ELR (cell line): ENCODE measurements at places on chromosomes 6 and 20.

GRCh38 chr20:60138256-60139220 lies 180.3 kb downstream of the CDH26 start:
- no peak for DNase-seq

GRCh38 chr6:146781836-146782235 lies 183.1 kb downstream of the ADGB start:
- no peak for DNase-seq

DNA sequence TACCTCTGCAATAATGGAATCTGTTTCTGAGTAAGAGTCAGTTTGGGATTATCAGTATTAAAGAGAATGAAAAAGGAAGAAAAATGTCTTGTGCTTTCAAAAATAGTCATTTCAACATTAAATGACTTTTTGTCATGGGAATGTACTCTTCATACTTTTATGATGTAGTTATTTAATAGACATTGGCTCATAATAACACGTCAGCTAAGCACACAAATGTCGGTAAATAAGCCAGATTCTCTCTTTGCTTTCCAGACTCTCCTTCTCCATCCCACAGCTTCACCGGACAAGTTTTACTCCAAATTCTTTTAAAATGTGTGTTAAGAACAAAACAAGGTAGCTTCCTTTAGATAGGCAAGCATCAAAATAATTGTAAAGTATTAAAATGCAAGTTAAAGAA lies 76.0 kb downstream of the C6orf52 start:
- no peak for DNase-seq

GRCh38 chr6:137989664-137990063 lies 117.6 kb downstream of the PERP start:
- DNase-seq, result peak; percentile 11

GRCh38 chr20:33647603-33648395 lies 14.3 kb upstream of the C20orf144 start:
- DNase-seq, result no peak

DNA sequence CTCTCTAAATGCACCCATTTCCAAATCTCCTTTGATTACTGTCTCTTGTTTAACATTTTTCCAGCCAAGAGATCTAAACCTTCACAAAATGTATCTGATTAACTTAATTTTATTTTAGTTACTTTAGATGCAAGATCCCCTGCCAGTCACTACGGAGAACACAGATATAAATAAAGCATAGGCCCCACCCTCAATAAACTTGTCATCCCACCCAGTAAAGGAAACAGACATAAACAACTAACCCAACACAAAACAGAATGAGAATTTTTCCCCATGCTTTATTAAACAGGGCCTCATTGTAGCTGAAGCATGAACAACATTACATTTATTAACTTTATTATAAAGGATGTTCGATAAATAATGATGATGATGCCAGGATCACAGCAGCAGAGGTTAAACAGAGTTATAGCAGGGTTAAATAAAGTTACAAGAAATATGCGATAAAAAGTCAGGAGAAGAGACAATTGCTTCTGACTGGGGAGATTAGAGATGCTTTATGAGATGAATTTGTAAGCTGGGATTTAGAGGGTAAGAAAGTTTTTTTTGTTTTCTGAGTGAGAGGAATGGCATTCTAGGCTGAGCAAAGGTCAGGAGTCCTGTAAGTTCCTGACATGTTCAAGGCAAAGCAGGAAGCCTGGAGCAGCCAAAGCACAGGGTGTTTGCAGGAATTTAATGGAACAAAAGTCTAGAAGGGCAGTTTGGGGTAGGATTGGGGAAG lies 41.1 kb downstream of the TFAP2A start:
- DNase-seq, result peak; percentile 73

DNA sequence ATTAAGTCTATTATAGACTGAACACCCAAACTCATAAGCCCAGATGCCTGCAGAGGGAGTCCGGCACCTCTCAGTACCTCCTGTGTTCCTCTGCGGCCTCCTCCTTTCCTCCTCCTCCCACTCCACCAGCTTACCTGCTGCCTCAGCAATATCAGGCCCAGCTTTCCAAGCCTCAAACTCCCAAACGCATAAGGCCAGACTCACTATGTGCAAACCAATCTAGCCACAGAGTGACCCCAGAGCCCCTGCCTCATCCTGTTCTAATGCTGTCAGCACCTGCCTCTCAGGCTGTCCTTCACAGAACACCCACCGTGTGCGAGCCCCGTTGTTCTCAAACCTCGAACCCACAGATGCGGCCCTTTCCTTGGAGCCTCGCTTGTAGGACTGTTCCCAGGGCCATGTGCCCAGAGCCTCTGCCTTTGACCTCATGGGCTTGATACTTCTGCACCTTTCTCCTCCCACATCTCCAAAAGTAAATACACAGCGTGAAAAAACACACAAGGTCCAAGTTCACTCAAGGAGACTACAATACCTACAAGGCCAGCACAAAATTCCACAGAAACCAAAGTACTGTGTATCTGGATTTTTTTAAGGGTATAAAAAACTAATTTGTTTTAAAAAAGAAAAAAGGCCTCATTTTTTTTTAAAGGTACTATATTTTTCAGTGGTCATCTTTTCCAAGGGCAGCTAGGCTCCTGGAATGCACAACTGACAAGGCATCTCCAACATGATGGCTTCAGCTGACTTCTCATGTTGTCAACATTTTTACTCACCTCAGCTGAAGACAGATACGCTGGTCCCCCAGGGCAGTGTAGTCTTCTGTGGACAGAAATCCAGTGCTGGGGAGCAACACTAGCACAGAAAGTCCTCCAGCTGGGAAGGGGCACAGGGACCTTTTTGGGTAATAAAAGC lies 52.3 kb downstream of the ABHD12 start:
- no peak for DNase-seq

- no peak for DNase-seq
These were observed 26.4 kb downstream of the AFG1L start for GRCh38 chr6:108321253-108321747.

- no peak for DNase-seq
These were observed 1017.4 kb upstream of the MANEA start for GRCh38 chr6:94559829-94560537.

- DNase-seq, result peak; percentile 42
These were observed 2.9 kb downstream of the SLC35B2 start for GRCh38 chr6:44254191-44255104.

DNA sequence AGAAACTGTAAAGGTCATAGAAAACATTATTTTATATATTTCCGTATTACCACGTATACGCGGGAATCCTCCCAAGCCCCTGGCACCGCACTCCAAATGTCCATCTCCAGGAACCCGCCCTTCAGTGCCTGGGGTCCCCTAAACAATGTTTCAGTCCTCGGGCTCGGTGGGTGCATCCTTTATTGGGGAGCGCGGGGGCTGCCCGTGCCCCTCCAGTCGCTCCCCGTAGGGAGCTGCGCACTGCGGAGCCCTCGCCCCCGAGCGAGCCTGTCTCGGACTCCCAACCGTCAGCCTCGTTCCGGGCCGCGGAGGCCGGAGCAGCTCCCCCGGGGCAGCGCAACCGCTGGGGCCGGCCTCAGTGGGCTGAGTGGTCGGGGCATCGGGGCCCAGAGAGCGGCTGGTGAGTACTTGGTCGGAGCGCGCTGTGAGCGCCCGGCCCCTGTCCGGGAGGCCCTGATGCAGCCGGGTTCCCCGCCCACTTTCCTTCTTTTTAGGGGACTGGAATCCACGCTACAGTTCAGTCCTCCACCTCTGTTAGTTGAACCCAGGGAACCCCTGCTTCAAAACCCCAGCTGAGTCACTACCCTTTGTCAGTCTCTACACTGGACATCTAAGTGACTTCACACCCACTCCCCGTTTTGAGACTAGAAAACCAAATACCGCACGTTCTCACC lies at the start of gene DNAH8:
Gene DNAH8 (plus strand): TSS at position 296 of the 674 bp plus-strand sequence. CDS start 7,499 bp downstream, outside the sequence.
- no peak for DNase-seq

DNA sequence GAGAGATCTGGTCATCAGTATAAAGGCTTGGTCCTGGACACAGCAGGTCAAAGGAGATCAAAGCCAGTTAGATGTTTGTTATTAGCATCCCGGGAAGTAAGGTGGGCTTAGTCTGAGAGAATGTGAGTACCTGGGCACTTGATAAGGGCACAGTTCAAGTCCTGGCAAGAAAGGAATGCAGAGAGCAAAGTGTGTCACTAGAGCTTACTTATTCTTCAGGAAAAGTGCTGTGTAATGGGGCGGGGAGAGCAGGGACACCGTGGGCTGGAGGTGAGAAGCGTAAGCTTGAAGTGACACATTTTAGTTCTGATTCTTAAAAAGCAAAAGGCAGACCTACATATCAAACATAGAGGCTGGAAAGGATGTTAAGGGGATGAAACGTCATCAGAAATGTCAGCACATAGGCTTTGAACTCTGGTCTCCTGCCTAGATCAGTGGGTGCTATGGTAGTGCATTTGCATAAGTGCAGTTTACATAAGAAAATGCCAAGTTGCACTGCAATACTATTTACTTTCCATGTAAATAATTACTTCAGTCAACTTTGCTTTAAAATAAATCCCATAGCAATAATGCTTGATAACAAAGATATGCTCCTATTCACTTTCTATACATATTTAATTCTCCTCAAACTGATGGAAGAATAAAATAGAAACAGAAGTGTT lies 2.6 kb downstream of the SAMD5 start:
- DNase-seq, result no peak

GRCh38 chr6:87907521-87907920 lies 140.1 kb upstream of the SPACA1 start:
- peak; percentile 22 for DNase-seq

- no peak for DNase-seq
These were observed 9.2 kb upstream of the L3MBTL3 start for GRCh38 chr6:130009146-130009545.

- DNase-seq, result peak; percentile 84
These were observed 651 bp upstream of the TAPBP start for GRCh38 chr6:33314515-33314942.

- no peak for DNase-seq
These were observed 4.0 kb upstream of the BMP7 start for GRCh38 chr20:57270204-57270984.

DNA sequence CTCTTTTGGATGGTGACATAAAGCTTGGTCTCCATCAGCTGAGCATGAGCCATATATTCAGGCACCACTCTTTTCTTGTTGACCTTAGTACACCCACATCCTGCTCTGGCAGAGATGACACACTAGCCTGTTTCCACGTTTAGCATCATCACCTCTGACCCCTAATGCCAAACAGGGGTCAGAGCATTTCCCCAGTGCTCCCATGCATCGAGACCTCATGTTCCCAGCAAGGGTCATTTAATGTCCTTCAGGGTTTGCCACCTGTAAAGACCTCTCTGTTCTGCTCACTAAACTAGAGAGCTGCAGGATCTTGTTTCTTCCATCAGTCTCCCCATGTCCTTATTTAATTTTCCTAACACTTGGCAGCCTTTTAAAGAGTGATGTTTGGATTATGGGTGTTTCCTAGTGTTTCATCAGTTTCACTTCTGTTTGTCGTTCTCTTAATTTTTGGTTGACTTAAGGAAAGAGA lies 97.5 kb downstream of the AIG1 start:
- peak; percentile 71 for DNase-seq

DNA sequence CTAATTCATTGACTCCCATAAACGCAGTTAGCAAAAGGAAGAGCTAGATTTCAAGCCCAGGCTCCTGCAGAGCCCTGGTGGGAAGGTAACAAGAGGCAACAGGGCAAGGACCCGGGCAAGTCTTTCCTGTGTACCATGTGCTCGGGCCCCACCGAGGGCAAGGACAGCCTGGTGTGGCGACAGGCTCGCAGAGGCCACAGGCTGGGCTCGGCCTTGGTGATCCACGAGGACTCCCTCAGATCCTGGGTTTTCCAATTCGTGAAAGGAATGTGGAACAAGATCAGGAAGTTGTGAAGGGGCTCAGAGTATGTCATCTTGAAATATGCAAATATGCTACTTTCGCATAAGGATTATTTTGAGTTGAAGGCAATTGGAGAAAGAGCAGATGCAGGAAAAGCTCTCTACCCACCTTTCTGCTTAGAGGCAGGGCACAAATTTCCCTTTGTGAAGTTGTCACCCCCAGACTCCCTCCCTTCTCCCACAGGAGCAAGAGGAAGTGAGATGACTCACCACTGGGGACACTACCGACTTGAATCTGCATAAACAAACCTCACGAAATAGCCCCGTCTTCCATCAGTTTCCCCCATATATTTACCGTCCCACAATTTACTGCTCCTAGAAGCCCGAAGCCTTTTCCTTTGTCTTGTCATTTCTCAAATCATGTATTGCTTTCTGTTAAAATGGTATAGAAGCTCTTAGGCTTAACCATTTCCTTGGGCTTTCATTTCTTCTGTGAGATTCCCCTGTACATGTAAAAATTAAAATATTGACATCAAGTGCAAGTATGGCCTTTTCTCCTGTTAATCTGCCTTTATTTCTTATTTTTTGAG lies 79.0 kb downstream of the PSMG4 start:
- peak; percentile 31 for DNase-seq

DNA sequence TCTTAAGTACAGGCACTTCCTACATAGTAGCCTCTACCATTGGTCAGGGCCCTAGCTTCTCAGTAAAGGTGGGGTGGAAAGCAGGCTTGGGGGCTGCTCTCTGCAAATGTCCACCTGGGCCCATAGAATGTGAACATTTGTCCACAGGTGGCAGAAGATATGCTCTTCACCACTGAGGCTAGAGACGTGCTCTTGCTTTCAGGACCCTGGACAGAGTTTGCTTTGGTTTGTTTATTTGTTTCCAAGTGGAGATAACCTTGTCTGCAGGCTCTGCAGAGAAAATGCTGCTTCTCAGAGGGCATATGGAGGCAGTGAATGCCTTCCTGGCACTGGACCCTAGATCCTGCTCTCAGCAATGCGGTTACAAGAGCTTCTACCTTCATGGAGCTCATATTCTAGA lies 129.0 kb downstream of the F13A1 start:
- DNase-seq, result no peak

- DNase-seq, result no peak
These were observed 611.9 kb upstream of the MAP3K7 start for GRCh38 chr6:91198588-91199255.

DNA sequence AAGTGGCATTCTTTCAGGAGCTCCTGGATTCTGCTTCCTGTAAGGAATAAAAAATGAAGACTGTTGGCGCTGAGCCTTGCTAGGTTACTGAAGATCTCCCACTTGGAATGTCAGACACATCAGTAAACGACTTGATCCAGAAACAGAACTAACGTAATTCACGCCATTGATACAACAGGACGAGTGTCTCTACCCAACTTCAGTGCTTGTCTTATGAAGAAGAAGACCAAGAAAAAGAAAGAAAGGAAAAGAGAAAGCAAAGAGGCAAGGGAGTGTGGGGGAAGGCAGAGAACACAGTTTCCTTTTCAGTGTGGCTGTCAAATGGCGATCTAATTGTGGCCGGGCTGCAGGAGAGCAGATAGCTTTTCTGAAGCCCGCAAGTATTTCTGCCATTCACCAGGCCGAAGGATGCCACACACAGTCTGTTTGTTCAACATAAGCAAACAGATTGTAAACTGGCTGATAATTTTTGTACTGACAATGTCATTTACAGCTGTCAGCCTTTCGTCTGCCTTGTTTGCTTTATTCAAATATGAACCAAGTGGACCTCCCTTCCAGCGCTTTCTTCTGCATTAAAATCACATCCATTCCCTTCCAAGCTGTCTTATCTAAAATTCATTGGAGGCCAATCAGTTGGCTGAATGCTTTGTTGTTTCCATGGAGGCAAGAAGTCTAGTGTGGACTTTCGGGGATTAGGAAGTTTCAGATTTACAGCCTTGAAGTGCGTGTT lies 180.6 kb downstream of the FOXA2 start:
- no peak for DNase-seq

- no peak for DNase-seq
These were observed 9.0 kb upstream of the HLA-DOA start for GRCh38 chr6:33018418-33018817.

GRCh38 chr20:31747640-31748039 lies 8.6 kb downstream of the TPX2 start:
- no peak for DNase-seq
